ENCODE measurements at places on chromosomes 3 and 15.

DNA sequence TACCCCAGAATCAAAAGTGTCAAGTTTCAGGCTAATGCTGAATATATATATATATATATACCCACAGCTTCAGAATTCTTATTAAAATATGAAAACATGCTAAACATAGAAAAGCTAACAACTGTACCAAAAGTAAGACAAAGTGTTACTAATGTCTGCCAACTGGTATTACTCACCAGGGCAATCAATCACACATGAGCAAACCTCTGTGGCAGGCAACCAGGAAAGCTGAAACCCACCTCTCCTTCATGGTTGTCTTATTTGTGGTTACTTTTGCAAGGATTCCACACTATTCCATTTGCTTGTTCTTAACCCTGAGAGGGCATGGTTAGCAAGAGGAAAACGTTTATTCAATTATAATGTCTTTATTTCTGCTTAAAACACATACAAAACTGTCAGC, 512.3 kb upstream of the MDFIC2 start:
- DNase-seq = no peak

- DNase-seq = peak; percentile 26
Observed at GRCh38 chr15:60255390-60255789, 142.4 kb downstream of the ANXA2 start.

- no peak for DNase-seq
Observed at GRCh38 chr15:63915873-63916771, 82.4 kb upstream of the HERC1 start.

- DNase-seq = no peak
Observed at GRCh38 chr15:95196176-95196915, 965.0 kb downstream of the MCTP2 start.

- no peak for DNase-seq
Observed at GRCh38 chr15:68432441-68433064, 590 bp upstream of the ITGA11 start.

DNA sequence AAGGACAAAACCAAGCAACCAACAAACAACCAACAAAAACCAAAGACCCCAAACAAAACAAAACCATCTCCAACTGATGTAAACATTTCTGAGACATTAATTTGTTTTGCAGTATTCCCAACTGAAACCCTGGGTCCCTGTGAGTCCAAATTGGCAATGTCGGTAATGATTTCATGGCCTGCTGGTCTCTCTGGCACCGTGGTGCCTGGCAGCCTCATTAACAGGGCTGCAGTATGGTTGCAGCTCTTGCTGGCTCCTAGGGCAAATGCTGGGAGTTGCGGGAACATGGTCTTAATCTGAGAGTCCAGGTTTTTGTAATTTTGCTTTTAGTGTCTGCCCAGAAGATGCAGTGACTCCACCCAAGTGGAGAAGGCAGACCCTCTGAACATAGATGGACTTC, 128.3 kb downstream of the SV2B start:
- no peak for DNase-seq
